ENCODE measurements at places on chromosomes 4 and X.

GRCh38 chr4:40998675-40999358, 215.5 kb downstream of the APBB2 start:
- no peak for DNase-seq

DNA sequence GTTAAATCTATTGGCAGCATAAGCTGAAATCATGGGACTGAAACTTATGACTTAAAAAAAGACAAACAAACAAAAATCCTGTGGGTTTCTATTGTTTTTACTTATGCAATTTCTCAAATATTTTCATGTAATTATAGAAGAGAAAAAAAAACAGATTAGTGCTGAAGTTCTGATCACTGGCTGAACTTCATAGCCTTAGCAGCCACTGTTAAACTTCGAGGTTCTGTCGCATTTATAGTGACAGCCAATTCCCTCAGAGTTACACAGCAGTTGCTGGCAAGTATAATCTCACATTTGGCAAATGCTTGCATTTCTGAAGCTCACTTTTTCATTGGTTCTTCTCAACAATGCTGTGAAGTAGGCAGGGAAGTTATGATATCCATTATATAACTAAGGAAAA, 748.9 kb upstream of the MAGEB2 start:
- no peak for DNase-seq

GRCh38 chrX:109830704-109831206, 97.7 kb upstream of the ACSL4 start:
- DNase-seq = no peak

- no peak for DNase-seq
Measured at GRCh38 chr4:125994024-125994423, 679.3 kb downstream of the FAT4 start.

GRCh38 chrX:118603981-118604380, 108.4 kb downstream of the DOCK11 start:
- peak; percentile 78 for DNase-seq

- DNase-seq = no peak
Measured at GRCh38 chrX:39948582-39948981, 149.2 kb downstream of the BCOR start.
